Activated CD8-positive, alpha-beta memory T cell treated with anti-CD3 and anti-CD28 coated beads, Interleukin-2, amount 50 U/mL, for 4 hours (primary cell): ENCODE measurements at places on chromosomes 2 and 18.

- DNase-seq, result no peak
These were observed 856.1 kb upstream of the ID2 start for GRCh38 chr2:7825591-7826312.

DNA sequence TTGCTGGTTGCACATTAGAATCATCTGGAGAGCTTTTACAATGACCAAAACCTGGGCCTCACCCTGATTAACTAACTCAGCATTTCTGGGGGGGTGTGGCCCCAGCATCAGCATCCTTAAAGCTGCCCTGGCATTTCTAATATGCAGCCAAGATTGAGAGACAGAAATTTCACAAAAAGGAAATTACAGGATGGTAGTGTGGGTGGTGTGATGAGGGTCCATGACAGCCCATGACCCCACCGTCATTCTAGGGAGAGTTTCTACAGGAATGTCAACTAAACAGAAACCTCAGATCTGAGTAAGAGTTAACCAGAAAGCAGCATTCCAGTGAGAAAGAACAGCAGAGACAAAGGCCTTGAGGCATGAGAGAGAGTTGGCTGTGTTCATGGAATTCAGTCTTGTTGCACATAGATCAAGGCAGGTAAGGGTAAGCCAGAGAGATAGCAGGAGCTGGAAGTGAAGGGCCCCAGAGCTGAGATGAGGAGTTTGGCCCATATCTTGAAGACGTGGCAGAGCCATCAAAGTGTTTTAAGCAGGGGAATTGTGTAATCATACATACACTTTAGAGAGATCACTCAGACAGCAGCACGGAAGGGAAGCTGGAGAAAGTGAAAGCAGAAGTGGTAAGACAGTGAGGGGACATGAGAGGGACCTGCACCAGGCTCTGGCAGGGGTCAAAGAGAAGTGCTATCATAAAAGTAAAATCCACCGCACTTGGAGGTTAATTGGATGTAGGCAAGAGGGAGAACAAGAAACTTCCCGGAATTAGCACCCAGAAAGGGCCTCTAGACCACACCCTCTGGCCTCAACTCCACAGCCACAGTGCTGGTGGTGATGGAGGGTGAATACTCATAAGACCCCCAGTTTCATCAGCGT, 7.8 kb upstream of the TRABD2A start:
- no peak for DNase-seq

DNA sequence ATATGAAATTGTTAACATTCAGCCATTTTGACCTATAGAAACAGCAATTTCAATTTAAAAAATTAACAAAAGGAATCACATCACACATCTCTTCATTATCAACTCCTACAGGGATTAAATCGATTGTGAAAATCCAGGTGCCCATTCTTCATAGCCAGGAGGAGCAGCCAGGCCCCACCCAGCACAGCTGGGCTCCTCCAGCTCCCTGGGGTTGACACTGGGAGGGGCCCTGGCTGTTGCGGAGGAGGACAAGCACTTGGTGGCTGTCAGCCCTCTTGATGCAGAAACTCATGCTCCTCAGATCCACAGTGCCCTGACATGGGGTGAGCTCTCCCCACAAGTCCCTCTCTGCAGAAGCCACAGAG, 99.8 kb downstream of the FAM210A start:
- no peak for DNase-seq

- DNase-seq, result no peak
These were observed 28.0 kb downstream of the MAL start for GRCh38 chr2:95053543-95053942.

GRCh38 chr2:70796262-70796661, 5.8 kb upstream of the FIGLA start:
- no peak for DNase-seq

- DNase-seq, result no peak
These were observed 740 bp downstream of the SNRNP200 start for GRCh38 chr2:96304606-96305005.

DNA sequence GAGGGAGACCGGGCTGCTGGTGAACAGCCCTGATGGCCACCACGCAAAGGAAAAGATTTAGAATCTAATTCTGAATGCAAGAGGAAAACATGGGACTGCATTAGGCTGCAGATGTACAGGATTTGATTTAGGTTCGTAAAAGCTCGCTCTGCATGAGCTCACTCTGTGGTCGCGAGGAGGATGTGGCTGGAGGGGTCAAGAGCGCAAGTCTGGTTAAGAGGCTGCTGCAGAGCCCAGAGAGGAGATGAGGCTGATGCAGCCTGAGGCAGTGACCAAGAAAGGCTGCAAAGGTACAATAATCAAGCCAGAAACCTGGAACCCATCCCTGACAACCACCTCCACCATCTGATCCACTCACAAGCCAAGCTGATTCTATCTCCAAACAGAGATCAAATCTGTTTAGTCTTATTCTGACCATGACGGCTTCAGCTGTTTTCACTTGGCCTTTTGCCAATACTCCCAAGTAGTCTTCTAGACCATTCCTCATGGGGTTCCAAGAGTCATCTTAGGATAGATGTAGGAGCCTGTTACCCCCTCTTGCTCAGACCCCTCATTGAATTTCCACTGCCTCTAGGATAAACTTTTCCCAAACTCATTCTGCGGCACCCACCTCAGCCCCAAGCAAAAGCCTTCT, 58.9 kb upstream of the ARL4C start:
- DNase-seq, result no peak

- no peak for DNase-seq
These were observed 114.4 kb upstream of the FZD5 start for GRCh38 chr2:207884127-207884526.

DNA sequence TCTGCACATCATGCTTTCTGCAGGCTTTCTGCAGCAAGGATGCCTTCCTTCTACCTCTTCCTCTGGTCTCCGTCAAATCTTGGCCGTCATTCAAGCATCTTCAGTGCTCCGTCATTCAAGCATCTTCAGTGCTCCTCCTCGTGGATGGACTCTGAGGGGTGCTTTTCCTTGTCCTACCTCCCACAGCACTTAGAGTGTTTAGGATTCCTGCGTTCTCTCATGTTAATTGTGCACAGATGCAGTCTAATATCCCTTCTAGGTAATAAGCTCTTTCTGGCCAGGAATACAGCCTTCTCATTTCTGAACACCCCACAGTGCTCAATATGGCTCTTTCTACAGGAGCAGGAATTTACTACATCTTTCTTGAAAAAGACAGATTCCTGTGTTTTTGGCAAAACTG, 59.8 kb downstream of the ZNF236 start:
- no peak for DNase-seq

DNA sequence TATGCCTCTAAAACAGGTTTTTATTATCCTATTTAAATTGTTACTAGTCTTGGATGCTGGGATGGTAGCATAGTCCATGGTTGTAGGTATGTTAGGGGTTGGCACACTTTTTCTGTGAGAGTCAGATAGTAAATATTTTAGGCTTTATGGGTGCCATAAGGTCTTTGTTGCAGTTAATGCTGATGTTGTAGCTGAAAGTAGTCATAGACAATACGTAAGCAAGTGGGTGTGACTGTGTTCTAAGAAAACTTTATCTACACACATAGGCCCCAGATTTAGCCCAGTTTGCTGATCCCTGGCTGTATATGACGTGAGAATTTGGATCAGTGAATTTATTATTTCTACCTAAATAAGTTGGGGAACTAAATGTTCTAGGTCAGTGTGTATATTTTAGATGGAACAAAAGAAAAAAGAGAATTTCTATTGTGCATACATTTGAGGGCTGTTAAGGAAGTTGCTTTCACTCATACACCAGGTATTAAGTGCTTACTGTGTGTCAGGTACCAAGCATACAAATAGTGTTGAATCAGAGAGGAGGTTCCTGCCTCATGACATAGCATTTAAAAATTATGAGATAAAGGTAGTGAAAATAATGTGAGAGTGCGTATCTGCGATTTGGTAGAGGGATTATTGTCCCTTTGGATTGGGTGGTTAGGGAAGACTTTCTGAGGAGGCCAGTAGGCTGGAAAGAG, 39.4 kb downstream of the AGFG1 start:
- DNase-seq, result no peak
